NCI-H1092 (cell line): ENCODE measurements at places on chromosomes 11 and 22.

DNA sequence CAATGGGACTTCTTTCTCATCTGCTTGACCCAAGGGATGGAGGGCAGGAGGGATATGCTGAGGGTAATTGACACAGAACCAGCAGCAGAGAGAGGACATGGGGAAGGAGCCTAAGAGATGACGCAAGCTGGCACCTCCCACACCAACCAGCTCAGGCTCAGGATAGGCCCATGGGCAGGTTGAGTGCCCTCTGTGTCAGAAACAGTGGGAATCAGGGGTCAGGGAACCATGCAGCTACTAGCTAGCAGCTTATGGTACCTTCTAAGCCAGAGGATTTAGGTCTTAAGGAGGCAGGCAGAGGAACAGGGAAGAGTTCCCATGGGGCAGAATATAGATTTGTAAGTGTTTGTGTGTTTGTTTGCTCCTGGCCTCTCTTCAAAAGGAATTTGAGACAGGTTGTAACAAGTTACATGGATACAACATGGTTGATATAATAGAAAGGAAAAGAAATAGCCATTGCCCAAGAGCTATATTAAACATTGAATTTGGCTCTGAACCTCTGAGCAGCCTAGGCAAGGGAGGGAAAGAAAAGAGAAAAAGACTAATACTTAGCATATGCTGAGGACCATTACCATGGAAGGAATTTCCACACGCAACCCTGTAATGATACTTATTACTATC, 39.9 kb upstream of the NAV2 start:
- no peak for DNase-seq

DNA sequence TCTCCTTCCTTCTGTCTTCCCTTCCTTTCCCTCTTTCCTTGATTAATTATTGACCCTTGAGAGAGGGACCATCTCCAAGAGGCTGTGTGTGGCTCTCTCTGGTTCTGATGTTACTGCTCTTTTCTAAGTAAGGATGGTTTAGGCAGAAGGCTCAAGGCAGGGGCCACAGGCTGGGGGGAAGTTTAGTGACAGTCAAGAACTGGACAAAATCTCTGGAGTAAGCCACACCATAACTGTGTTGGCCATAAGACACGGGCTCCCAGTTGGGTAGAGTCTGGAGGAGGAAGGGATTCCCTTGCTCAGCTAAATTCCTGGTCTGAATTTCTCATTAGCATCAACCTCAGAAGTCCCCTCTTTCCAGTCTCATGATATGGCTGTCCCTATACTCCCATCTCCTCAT, 74.7 kb downstream of the BUD13 start:
- DNase-seq: no peak

DNA sequence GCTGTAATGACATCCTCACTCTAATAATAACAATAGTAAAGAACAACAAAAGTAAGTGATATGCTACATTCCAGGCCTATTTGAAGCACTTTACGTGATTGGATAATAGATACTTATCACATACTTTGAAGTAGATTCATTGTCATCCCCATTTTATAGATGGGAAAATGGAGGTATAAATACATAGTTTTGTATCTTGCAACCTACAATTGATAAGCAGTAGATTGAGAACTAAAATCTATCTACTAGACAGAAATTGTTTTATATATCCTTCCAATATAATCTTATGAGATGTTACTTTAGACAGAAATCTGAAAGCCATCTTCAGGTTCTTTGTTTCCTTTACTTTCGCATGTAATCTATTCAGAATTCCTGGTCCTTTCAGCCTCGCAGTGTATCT, 104.6 kb upstream of the CD44 start:
- no peak for DNase-seq

GRCh38 chr11:70462818-70463477, 64.6 kb downstream of the CTTN start:
- DNase-seq: no peak

DNA sequence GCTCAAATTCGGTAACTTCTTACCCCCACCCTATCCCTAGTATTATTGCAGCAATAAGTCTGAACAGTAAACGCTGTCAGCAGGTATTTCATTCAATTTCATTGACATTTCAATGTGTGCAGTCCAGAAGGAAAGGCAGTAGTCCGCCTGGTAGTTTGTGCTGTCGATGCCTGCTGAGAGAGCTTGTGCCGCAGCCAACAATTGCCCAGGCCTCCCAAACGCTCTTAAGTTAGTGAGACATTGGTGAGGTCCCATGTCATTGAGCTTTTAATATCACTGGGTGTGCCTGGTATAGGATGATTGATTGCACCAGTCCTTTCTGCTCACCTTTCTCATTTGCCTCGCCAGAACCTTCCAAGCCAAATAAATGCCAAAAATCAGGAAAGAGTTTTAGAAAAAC, 28.1 kb downstream of the ALKBH3 start:
- no peak for DNase-seq

GRCh38 chr11:122981388-122982264, at the start of gene BSX:
BSX (minus strand) TSS chr11:122981834; CDS start chr11:122981671, 163 bp downstream.
- no peak for DNase-seq

DNA sequence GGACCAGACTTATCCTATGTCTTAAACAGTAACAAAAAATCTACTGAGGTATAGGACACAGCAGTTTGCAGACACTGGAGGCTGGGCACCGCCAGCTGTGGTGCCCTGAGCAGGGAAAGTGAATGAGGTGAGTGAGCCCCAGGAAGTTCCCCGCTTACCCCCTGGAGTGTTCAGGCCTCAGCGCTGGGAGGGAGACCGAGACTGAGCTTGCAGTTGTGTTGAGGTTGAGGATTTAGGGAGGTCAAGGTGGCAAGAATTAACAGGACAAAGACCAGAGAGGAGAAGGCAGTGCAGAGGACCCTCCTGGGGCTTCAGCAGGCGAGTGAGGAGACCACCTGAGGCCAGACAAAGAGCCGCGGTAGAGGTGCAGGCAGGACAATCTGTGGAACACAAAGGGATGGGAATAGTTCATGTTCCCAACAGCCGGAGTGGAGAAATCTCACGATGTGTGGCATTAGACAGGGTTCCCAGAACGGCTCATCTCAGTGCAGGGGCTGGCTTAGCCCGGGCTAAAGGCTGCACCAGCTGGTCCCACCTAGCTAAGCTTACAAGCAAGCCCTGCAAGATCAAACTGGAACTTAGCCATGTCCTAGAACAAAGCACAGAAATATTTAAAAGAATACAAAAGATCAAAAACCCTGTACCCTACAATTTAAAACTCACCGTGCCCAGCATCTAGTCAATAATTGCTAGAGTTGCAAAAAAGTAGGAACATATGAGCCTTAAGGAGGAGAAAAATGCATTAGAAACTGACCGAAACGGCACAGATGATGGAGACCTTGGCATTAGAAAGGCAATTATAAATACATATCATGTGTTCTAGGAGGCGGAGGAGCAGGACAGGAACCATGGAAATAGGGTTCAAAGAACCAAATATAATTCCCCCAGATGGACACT, 47.4 kb upstream of the PITPNB start:
- DNase-seq: no peak

DNA sequence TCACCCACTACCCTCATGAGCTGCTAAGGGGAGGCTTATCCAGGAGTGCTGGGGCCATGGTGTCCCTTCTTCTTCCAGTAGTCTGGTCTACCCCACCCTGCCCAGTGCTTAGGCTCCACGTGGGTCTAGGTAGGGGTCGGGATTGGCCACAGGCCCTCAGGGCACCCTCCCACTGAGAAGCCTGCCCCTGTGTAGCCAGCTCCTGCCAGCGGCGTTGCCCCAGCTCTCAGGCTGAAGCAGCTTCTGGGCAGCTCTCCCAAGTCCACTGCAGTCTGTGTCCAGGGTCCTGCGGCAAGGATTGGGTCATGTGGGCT, 24.0 kb upstream of the RIC3 start:
- no peak for DNase-seq

GRCh38 chr11:70063121-70063520, 15.0 kb upstream of the ANO1 start:
- no peak for DNase-seq
